Kidney (tissue), 22 donors: ENCODE measurements at places on chromosomes 1 and 21. TPM values are rescaled to one million over a fixed set of nuclear protein-coding genes. Genes with fewer than 3 reads are reported as not detected.

The CSF1 gene
- 33.8 TPM for total RNA-seq

The SPRR2G gene
- not detected for total RNA-seq

The ADGRB2 gene
- total RNA-seq, result 3.2 TPM

The ERICH3 gene
- 0.50 TPM for total RNA-seq

The ZNF684 gene
- total RNA-seq, result 9.5 TPM

The ST6GALNAC3 gene
- 15.8 TPM for total RNA-seq

The MSH4 gene
- total RNA-seq, result 0.41 TPM

The DEPDC1 gene
- total RNA-seq, result 0.63 TPM

The ZYG11A gene
- 0.28 TPM for total RNA-seq

The ETV3L gene
- not detected for total RNA-seq

The CRP gene
- not detected for total RNA-seq

The MANEAL gene
- 4.7 TPM for total RNA-seq

The OR2T27 gene
- not detected for total RNA-seq

The SH2D1B gene
- 0.76 TPM for total RNA-seq

The DMRTB1 gene
- total RNA-seq, result not detected

The GPR25 gene
- 0.19 TPM for total RNA-seq

The FAM78B gene
- 1.4 TPM for total RNA-seq

The HOOK1 gene
- total RNA-seq, result 55.4 TPM

The DNALI1 gene
- total RNA-seq, result 34.8 TPM

The IGSF9 gene
- total RNA-seq, result 0.88 TPM

The KCNA2 gene
- total RNA-seq, result 1.3 TPM

The LEFTY2 gene
- 0.13 TPM for total RNA-seq

The SLAMF7 gene
- total RNA-seq, result 13.9 TPM

The NECAP2 gene
- 57.4 TPM for total RNA-seq

The CFHR4 gene
- 0.35 TPM for total RNA-seq

The ANXA9 gene
- 3.3 TPM for total RNA-seq

The TFF2 gene
- total RNA-seq, result not detected

The FCRL1 gene
- total RNA-seq, result 5.7 TPM

The SPATA45 gene
- 0.57 TPM for total RNA-seq

The OR10J1 gene
- not detected for total RNA-seq

The TPTE gene
- not detected for total RNA-seq

The MYCL gene
- 4.2 TPM for total RNA-seq

The FNDC5 gene
- total RNA-seq, result 0.35 TPM

The HES2 gene
- total RNA-seq, result 1.3 TPM

The CFAP141 gene
- total RNA-seq, result not detected

The SH3BGR gene
- total RNA-seq, result 4.0 TPM

The CCDC185 gene
- 0.13 TPM for total RNA-seq

The CCDC24 gene
- 24.3 TPM for total RNA-seq

The RGS5 gene
- 359 TPM for total RNA-seq

The LYPD8 gene
- 3.2 TPM for total RNA-seq

The OR6N1 gene
- total RNA-seq, result not detected

The TNFAIP8L2 gene
- total RNA-seq, result 6.3 TPM

The IVL gene
- total RNA-seq, result not detected

The TMEM59 gene
- 475 TPM for total RNA-seq
